Hepatocyte (in vitro differentiated cells): ENCODE measurements at places on chromosomes 7 and 10. TPM values are rescaled to one million over a fixed set of nuclear protein-coding genes. Genes with fewer than 3 reads are reported as not detected.

Gene FBXO24
- total RNA-seq = 1.1 and 1.4 TPM in 2 replicates

Gene PRR15
- total RNA-seq = 47.4 and 53.3 TPM in 2 replicates

DNA sequence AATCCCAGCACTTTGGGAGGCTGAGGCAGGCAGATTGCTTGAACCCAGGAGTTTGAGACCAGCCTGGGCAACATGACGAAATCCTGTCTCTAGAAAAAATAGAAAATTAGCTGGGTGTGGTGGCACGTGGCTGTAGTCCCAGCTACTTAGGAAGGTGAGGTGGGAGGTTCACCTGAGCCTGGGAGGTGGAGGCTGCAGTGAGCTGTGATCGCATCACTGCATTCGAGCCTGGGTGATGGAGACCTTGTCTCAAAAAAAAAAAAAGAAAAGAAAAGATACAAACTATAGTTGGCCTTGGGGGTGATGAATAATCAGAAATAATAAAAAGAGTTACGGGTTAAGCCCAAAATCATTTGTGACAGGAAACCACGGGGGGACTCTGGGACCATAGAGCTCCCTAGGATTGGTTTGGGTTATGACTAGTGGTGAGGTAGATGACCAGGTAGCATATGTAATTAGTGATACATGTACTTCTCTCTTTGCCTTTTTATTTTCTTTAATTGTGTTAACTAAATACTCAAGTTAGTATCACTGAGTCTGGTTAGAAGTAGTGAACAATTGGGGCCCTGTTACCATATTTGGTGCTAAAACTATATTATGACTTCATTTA, 10.4 kb upstream of the ASCC1 start:
- DNase-seq = no peak
- no peaks in the 10 kb centered on the region for H3K27me3 ChIP-seq
- H3K4me1 ChIP-seq = no peaks in the 10 kb centered on the region
- H3K36me3 ChIP-seq = no peaks in the 10 kb centered on the region
- H3K4me3 ChIP-seq = no peak overlapping the region

Gene ASZ1
- total RNA-seq = not detected in 2 replicates

Gene GSTK1
- 224 and 233 TPM in 2 replicates for total RNA-seq

- H3K36me3 ChIP-seq = no peaks in the 10 kb centered on the region
- H3K27me3 ChIP-seq = no peaks in the 10 kb centered on the region
- no peak for DNase-seq
- peaks cover 16% of the 10 kb centered on the region for H3K4me1 ChIP-seq
These were observed 72.6 kb upstream of the INSIG1 start for GRCh38 chr7:155225095-155225494.
